ENCODE measurements at places on chromosomes 7 and 10. TPM values are rescaled to one million over a fixed set of nuclear protein-coding genes. Genes with fewer than 3 reads are reported as not detected.

DNA sequence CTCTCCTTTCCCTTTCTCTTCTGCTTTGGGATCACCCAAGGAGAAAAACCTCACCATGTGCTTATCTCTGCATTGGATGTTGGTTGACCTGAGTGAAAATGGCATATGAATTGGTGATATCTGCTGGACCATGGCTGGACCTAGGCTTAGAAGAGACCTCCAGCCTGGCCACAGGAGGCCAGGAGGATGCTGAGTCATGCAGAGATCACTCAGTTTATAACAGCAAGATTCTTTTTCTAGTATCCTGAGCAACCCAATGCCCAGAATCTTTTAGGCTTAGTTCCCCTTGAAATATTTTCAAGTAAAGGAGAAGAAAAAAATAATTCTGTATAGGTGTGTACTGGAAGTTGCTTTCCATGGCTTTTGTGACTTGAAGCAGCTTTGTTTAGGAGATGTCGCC lies 236.3 kb downstream of the KLF6 start:
- DNase-seq: no peak

KNDC1 gene
- polyA plus RNA-seq: 0.04 TPM

GRCh38 chr10:11149807-11150141 lies 132.1 kb downstream of the CELF2 start:
- DNase-seq: no peak

DNA sequence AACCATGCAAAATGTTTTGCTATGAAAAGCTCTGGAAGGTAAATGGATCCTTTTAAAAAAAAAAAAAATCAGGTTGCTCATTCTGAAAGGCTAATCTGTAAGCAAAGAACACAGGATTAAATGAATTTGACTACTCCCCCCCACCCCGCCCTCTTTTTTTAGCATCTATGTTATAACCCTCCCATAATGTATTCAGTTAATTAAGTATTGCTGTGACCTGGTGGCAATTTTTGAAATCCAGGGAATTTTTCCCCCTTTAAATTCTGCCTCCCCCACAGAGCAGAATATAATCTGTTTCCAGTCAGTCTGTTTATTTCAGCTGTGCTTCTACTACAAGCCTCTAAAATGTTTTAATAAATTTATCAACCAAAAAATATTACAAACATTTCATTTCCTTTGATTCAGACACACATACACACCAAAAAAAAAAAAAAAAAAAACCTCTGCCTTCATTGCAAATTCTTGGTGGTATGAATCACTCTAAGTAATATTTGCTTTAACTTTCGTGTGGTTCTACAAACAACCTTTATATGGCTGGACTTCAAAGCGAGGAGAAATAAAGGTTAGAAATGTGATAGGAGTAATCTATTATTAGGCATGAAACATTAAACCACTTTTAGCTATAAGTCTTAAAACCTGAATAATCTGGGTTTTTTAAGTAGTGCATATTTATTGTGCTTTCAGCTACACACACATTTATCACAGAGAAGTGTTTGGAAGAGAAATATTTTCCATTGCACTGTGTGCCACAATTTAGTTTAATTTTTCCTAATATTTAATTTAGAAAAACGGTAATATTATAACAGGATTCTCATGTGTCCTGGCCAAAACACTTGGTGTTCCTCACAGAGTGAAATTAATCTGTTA lies 64.4 kb upstream of the ARID5B start:
- DNase-seq: peak; percentile 63

C7orf57 gene
- polyA plus RNA-seq: 0.17 TPM

GRCh38 chr10:93150289-93150688 lies 76.6 kb downstream of the CYP26A1 start:
- peak; percentile 76 for DNase-seq

GRCh38 chr10:116831086-116831485 lies 18.2 kb upstream of the ENO4 start:
- no peak for DNase-seq

ASAH2B gene
- polyA plus RNA-seq: 3.6 TPM

ANLN gene
- polyA plus RNA-seq: 68.6 TPM

DNA sequence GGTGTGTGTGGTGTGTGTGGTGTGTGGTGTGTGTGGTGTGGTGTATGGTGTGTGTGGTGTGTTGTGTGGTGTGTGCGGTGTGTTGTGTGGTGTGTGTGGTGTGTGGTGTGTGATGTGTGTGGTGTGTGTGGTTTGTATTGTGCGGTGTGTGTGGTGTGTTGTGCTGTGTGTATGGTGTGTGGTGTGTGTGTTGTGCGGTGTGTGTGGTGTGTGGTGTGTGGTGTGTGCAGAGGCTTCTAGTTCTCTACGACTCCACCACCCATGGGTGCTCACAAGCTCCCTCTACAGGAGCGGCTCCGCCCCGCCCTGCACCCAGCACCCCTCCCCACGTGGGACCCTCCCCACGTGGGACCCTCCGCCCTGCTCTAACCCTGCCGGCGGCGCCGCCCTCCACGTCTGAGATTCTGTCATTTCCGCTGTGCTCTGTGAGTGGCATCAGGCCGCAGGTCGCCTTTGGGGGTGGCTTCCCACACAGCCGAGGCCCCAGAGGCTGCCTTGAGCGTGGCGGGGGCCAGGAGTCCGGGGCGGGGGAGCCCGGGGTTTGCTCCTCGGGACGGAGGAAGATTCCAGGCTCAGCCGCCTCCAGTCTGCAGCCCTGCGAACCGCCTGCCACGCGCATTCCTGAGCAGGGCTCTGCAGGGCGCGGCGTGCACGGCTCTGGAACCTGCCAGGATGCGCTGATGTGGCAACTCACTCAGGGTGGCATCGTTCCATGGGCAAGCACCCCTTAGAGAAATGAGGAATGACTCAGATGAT lies 37.0 kb upstream of the DNAJB6 start:
- DNase-seq: no peak

- no peak for DNase-seq
Measured at GRCh38 chr10:27838361-27838760, 92.7 kb upstream of the MKX start.

- DNase-seq: no peak
Measured at GRCh38 chr10:61627266-61627665, 35.5 kb upstream of the CABCOCO1 start.

DNA sequence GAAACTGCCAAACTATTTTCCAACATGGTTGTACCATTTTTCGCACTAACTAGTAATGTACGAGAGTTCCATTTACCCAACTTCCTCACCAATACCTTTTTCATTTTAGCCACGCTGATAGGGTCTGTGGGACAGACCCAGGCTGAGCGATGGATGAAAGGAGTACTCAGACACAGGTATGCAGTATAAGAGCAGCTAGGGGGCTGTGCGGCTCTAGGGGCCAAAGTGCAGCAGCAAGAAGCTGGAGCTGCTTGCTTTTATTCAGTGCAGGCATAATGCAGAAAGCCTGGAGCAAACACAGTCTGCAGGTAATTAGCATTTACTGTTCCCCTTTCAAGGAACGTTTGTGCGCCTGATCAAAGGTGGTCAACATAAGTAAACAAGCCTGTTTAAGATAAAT lies 21.0 kb downstream of the UCMA start:
- no peak for DNase-seq

- no peak for DNase-seq
Measured at GRCh38 chr7:93172683-93173082, 24.5 kb upstream of the SAMD9L start.

MNX1 gene
- 0.03 TPM for polyA plus RNA-seq

GRCh38 chr10:131676800-131677421 lies 223.9 kb upstream of the PPP2R2D start:
- DNase-seq: no peak

DNA sequence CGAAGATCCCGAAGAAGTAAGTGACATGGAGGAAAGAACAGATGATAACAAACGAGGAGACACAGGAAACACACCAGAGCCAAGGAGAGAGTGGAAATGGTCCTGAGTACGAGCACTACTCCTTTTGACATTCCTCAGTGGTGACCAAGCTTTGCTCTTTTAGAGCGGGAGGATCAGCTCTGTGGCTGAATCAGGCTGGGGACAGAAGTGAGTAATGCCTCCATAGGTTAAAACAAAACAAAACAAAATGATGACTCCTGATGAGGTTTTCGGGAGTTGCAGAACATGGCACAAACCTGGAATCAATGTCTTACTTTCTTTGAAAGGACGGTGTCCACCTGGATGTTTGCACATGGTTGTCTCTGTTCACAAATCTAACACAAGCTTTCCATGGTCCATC lies 30.3 kb upstream of the TCF7L2 start:
- DNase-seq: peak; percentile 88

DNA sequence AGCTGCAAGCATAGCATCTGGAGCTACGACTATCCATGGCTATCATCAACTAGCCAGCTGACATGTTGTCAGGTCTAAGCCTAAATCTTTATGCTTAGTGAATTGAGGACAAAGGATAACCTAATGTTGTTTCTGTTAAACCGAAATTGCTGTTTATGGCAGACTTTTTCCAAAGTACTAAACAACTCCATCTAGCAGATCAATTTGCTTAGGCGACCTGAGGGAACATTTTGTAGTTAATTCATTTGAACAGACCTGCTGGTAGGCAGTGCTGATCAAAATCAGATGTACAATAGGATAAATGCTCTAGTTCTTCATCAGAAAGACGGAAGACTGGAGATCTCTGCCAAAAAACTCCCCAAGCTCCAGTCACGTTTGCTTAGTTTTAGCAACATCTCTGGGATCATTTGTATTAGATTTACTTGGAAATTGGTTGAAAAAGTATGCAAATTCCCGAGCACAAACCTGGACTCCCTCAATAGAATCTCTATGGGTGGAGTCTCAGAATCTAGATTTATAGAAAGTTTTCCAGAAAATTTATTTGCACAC lies 301.6 kb upstream of the NRP1 start:
- no peak for DNase-seq

DNA sequence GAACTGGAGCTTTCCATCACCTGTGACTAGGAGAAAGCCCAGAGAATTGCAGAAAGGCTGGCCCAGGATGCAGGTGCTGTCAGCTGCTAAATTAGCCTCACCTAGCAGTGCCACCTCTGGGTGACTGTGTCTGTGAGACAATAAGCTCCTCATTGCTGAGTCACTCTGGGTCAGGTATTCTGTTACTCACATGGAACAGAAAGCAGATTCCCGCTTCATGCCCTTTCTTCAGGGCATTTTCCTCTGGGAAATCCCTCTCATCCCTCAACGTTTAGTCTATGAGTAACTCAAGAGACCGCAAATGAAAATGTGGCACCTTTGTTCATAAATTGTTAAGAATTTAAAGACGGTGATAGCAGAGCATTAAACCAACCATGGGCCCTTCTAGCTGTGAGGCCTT lies 184.0 kb downstream of the ADAM12 start:
- peak; percentile 94 for DNase-seq

DNA sequence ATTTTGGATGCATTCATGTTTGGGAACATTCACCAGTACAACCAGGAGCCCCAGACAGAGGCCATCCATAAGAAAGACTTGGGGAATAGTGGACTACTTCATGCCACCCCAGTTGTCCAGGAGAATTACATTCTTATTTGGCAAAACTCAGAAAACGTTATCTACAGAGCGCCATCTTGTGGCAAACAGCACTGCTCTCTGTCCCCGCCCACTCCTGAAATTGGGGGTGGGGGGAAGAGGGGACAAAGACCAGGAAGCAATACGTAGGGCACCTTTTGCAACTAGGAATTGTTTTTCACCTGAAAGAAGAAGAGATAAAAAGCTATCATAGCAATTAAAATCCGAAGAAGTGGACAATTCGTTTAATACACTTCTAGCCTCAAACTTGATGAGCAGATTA lies 134.6 kb upstream of the MGMT start:
- DNase-seq: no peak

DNA sequence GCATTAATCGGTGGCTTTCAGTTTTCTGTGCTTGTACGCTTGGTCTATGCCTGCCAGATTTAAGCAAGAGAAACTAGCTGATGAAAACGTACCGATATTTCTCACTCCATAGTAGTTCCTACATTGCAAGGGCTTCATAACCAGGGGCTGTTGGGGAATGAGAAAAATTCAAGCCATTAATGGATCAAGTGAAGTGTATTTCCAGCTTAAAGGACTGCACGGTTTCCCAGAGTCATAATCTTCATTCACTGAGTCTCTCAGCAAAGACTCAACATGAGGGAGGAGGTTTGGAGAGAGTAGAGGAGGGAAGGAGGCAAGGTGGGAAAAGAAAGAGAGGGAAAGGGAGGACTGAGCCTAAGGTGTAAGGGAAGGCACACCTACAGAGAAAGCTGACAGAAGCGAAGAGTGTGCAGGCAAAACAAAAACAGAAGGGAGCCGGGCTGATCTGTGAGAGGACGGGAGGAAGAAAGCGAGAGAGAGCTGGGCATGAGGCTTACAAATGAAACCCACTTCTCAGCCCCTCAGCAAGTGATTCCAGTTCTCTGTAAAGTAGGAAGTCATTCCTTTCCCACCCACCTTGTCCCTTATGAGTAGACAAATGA lies 625 bp downstream of the GIMAP2 start:
- no peak for DNase-seq

GRCh38 chr7:7563269-7563668 lies 3.4 kb upstream of the MIOS start:
- no peak for DNase-seq

DNA sequence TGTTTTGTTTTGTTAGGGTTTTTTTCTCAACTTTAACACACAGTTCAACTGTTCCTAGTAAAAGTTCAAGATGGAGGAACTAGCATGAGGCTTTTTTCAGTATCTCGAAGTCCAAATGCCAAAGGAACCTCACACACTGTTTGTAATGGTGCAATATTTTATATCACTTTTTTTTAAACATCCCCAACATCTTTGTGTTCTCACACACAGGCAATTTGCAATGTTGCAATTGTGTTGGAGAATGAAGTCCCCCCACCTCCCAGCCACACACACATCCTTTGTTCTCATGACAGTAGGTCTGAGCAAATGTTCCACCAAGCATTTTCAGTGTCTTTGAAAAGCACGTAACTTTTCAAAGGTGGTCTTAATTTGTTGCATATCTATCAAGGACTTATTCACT lies 120.9 kb downstream of the TWIST1 start:
- no peak for DNase-seq

DNA sequence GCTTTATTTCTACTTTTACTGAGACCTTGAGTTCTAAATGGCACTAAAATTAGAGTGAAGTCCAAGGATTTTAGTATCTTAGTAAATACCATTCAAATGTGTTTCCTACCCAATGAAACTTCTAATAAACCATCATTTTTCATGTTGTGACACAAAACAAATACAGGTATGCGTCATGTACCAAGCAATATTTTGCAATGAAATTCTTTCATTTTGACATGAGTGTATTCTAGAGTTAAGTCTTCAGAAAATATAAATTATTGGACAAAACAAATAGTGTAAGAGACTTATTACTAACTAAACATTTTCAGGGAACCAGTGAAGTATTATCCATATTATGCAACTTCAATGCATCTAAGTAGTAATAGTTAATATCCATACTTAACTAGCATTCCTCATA lies 16.5 kb downstream of the HGF start:
- DNase-seq: no peak

DNA sequence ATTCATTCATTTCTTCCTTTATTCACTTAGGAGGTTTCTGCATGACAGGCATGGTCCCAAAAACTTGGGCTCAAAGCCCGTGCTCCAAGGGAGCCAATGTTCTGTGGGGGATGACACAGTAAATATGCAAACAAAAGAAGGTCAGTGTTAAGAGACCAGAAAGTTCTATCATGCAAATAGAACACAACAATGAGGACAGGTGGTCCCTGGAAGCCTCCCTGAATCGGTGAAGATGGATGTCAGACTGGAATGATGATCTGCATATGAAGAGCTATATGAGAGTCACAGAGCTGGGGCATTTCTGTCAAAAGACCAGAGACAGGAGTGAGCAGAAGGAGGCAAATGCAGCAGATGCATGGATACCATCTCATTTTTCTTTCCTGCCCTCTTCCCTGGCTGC lies 129.0 kb downstream of the ABCA13 start:
- DNase-seq: no peak

- peak; percentile 29 for DNase-seq
Measured at GRCh38 chr10:97498841-97499560, at the start of gene UBTD1. Gene UBTD1 (plus strand): TSS chr10:97498924. CDS start chr10:97499204, 280 bp downstream.

CYP2E1 gene
- 0.19 TPM for polyA plus RNA-seq

Data from foreskin keratinocyte (primary cell).